Ascending aorta (tissue), 2 donors: ENCODE measurements at places on chromosomes 6 and 20. TPM values are rescaled to one million over a fixed set of nuclear protein-coding genes. Genes with fewer than 3 reads are reported as not detected.

DNA sequence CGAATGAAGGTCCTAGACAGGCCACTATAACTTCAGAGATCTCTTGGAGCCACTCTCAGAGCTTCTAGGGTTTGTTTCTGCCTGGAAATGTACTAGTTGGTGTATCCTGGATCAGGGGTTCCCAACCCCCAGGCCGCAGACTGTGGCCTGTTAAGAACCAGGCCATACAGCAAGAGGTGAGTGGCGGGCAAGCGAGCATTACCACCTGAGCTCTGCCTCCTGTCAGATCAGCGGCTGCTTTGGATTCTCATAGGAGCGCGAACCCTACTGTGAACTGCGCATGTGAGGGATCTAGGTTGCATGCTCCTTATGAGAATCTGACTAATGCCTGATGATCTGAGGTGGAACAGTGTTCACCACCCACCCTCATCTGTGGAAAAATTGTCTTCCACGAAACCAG, 2.4 kb downstream of the BRPF3 start:
- H3K36me3 ChIP-seq, result peaks cover 37% of the 10 kb centered on the region
- no peaks in the 10 kb centered on the region for H3K27me3 ChIP-seq
- no peak overlapping the region for H3K27ac ChIP-seq
- peaks cover 3% of the 10 kb centered on the region for H3K4me1 ChIP-seq
- no peak overlapping the region for H3K4me3 ChIP-seq

DNA sequence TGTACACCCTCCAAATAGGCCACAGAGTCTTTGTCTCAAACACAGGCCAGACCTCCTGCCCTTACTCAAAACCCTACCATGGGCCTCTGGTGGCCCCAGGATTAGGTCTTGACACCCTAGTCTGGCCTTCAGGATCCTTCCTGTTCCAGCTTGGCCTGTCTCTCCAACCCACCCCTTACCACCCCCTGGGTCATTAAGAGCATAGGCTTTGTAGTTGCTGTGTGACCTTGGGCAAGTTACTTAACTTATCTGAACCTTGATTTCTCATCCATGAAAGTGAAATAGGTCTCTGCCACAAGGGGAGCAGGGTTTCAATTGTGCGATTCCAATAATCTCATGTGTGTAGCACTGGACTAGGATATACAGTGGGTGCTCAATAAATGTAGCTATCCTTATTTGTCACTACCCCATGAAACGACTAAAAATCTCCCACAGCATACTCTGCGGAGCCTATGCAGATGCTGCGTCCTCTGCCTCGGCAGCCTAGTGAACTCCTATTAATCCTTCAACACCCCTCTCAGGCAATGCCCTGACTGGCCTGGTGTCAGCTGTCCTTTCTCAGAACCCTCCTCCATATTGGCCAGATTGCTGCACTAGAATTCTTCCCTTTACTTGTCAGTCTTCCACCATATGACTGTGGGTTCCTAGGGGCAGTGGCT, 39.7 kb upstream of the NOL4L start:
- no peak overlapping the region for H3K27ac ChIP-seq
- no peaks in the 10 kb centered on the region for H3K27me3 ChIP-seq
- DNase-seq, result no peak

DNA sequence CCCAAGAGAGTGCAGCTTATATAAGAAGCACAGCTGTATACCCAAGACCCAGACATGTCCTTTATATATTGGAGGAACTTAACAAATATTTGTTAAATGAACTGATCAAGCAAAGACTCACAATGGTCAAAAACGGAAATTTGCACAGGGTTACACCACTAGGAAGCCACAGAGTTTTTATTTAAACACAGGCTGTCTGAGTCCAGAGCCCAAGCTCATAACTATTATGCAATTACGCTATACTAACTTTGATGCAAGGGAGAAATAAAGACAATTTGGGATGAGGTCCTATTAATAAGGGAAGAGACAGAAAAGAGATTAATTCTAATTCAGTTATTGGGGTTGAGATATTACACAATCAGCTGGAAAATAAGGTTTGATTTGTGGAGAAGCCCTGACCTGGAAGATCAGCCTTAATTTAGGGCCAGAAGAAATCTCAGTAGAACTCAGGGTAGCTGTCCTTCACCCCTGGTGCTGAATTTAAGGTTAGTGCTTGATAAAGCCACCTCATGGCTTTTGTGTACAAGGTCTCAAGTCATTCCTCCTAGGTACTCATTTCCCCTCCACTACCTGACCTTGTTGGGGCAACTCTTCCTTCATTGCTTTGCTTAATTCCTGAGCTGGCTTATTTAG, 10.5 kb upstream of the ZNF334 start:
- no peaks in the 10 kb centered on the region for H3K27me3 ChIP-seq
- H3K27ac ChIP-seq, result no peak overlapping the region
- H3K4me1 ChIP-seq, result no peaks in the 10 kb centered on the region
- no peaks in the 10 kb centered on the region for H3K36me3 ChIP-seq

Gene FIG4
- 27.9 TPM for total RNA-seq

Gene CD93
- 206 TPM for total RNA-seq

Gene TEAD3
- 19.8 TPM for total RNA-seq
